ENCODE measurements at places on chromosomes 7 and 10.

DNA sequence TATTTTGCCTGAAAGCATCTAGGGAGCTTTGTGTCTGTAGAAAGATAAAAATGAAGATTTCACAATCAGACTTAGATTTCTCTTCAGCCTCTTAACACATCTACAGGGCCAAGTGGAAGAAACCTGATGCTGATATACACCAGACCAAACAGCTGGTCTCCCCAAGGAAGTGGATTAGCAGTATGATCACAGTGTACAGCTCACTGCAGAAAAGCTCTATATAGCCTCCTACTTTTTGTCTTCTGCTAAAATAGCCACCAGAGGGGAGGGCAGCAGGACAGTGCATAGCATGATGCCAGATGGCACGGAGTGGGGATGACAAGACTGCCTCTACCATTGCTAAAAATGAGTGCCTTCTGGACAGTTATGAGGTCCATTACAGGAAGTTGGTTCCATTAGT is 16.0 kb downstream of the FAM13C start:
- no peak for DNase-seq

DNA sequence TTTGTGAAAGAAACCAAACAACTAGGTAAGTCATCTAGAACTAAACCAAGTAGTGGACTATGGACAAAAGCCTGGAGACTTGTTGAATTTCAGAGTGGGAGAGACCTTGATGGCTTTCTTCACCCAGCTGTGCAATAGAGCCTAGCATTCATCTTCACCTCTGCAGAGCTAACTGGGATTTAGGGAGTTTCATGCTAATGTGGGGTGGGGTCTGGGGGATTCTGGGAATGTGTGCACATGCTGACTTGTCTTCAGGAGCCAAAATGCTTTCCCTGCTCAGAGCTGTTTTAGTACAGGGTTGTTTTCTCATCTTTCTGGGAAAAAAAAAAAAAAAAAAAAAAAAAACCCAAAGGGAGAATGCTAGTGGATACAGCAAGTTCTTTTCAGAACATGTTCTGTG is 81.3 kb upstream of the ARHGAP21 start:
- DNase-seq, result no peak

GRCh38 chr10:72449941-72450441 is 95.3 kb upstream of the DNAJB12 start:
- DNase-seq, result no peak

- DNase-seq, result no peak
These were observed 1.2 kb downstream of the MCU start for GRCh38 chr10:72692994-72693781.

DNA sequence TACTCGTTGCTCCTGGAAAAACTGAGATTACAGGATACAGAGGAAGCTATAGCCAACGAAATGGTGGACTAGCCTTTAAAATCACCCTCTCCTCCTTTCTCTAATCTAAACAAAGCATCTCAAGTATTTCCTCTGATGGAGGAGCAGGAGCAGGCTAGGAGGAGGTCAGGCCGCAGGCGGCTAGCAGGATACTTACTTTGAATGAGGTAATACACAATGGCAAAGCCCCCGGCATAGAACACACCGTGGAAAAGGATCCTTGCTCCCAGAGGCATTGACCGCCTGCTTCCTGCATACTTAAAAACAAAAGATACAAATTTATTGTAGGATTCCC is 64.4 kb downstream of the STK17A start:
- DNase-seq, result peak; percentile 61

Data from H7 (cell line).